Fibroblast of villous mesenchyme (primary cell): ENCODE measurements at places on chromosomes 3 and 15. TPM values are rescaled to one million over a fixed set of nuclear protein-coding genes. Genes with fewer than 3 reads are reported as not detected.

The DNAH12 gene
- under 0.01 TPM in 2 replicates for total RNA-seq

The STAC gene
- 0.32 and 0.43 TPM in 2 replicates for total RNA-seq

The RMDN3 gene
- total RNA-seq = 17.3 and 17.4 TPM in 2 replicates

The PRR20G gene
- not detected in 2 replicates for total RNA-seq

The CPNE9 gene
- not detected in 2 replicates for total RNA-seq

The NPAP1 gene
- not detected in 2 replicates for total RNA-seq

The ATP13A5 gene
- not detected in 2 replicates for total RNA-seq

The MUC4 gene
- not detected in 2 replicates for total RNA-seq

The DGKG gene
- total RNA-seq = under 0.01 and 0.32 TPM in 2 replicates
